Ovary (tissue), 10 donors: ENCODE measurements at places on chromosomes 4 and X.
A peak's percentile ranks its signal among the peaks of the same experiment; 100 is the strongest.

GRCh38 chr4:53905941-53906377, 158.4 kb downstream of the CHIC2 start:
- peak; percentile 60 for DNase-seq

DNA sequence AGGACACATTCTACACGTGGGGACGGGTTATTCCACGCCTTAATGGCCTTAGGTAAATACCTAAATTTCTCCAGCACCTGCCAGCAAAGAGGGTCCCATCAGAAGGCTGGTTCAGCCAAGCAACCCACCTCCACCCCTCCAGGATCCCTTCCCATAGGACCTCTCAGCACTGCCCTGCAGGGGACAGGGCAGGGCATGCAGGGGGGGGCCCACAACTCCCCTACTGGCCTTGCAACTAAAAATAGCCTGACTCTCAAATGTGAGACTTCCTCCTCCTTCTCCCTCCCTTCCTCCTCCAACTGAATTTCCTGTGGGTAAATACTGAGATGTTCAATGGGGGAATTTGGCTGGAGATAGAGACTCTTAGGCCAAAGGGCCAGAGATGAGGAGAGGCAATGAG, 6.3 kb downstream of the LAS1L start:
- DNase-seq, result no peak

GRCh38 chr4:43564591-43564990, 672.1 kb downstream of the GRXCR1 start:
- DNase-seq, result no peak

GRCh38 chr4:183861426-183861825, 43.7 kb upstream of the STOX2 start:
- DNase-seq, result no peak

DNA sequence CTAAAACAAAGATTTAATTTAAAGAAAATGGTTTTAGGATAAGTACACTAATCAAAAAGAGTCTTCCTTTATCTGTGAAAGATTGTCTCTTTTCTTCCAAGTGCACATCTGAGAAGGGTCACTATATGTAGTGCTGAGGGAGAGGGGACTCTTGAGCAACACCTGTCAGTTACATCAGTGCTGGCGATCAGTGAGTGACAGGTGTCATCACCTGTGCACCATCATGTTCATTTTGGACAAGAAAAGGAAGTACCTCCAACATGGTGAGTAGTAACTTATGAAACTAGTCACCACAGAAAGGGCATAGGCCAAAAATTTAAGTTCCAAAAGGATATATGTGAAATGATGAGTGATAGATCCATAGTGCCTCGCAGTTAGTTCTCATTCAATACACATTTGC, 55.7 kb downstream of the MCUB start:
- no peak for DNase-seq

GRCh38 chr4:152158225-152158624, 377.7 kb downstream of the FBXW7 start:
- DNase-seq, result no peak

- DNase-seq, result no peak
Measured at GRCh38 chr4:116055857-116056827, 942.7 kb upstream of the NDST4 start.

GRCh38 chr4:164396439-164396838, 357.5 kb upstream of the SMIM31 start:
- no peak for DNase-seq

GRCh38 chr4:83259586-83259985, 25.0 kb downstream of the COQ2 start:
- no peak for DNase-seq

DNA sequence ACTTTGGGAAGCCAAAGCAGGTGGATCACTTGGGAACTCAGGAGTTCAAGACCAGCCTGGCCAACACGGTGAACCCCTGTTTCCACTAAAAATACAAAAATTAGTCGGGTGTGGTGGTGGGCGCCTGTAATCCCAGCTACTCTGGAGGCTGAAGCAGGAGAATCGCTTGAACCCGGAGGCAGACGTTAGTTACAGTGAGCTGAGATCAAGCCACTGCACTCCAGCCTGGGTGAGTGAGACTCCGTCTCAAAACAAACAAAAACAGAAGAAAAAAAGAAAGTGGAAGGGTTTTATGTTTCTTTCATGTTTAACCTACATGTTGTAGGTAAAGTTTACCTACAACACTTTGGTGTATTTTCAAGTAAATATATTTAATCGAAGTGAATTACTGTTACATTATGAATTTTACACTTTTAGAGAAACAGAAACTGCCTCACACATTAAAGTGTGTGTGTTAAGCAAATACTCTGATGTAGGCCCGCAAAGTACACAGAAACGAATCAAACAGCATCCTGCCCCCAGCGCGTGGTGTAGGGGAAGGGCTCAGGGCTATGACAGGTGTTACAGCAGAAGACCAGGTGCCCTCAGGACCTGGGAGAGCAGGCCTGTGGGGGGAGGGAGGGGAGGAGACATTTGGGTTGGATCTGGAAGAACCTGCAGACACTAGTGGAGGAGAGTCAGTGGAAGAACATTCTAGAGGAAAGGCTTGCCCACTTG, 39.0 kb downstream of the PTTG2 start:
- no peak for DNase-seq

- no peak for DNase-seq
Measured at GRCh38 chr4:83125738-83126141, 11.2 kb upstream of the PLAC8 start.

GRCh38 chr4:153241970-153242838, 38.0 kb downstream of the TRIM2 start:
- DNase-seq, result no peak

DNA sequence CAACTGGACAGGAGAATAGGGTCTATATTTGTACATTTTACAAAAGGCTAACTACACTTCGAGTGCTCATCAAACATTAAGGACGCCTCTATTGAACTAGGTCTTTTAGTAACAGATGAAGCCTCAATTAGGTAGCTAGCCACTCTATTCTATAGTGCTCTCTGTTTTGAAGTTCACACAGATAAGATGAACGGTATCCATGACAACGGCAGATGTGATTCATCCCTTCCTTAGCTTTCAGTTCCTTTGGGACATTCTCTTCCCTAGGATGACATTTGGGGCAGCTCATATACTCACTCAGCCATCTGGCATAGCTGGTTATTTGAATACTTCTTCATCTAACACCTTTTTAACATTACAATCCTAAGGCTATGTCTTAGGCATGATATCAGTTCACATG, 62.4 kb upstream of the WDFY3 start:
- DNase-seq, result no peak

GRCh38 chr4:8307714-8308113, 38.2 kb downstream of the HTRA3 start:
- DNase-seq, result no peak

- no peak for DNase-seq
Measured at GRCh38 chr4:168612450-168613135, 115.7 kb downstream of the PALLD start.

- DNase-seq, result no peak
Measured at GRCh38 chrX:13968198-13968597, 61.5 kb downstream of the GEMIN8 start.
